Heart left ventricle (tissue), 16 donors: ENCODE measurements at places on chromosomes 4 and X.

DNA sequence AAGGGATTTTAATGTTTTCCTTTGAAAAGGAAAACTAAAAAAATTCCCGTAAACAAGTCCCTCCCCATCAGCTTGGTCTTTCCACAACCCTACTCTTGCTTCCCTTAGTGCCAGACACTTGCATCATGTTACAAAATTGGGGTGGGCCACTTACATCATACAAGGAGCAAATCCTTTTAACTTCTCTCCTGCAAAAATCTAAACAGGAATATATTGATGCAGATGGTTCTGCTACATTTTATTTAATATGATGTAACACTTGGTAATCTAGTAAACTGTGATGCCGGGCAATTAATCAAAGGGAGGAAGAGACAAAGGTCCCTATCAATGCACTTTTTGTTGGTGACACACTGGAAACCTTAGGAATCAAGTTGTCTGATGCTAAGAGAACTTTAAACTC, 125.3 kb downstream of the UBE2K start:
- DNase-seq = no peak

- DNase-seq = no peak
Observed at GRCh38 chr4:184775854-184776555, 42.1 kb upstream of the CENPU start.

GRCh38 chrX:117538178-117539089, 578.2 kb downstream of the KLHL13 start:
- DNase-seq = no peak

- DNase-seq = no peak
Observed at GRCh38 chrX:12441381-12442128, 303.3 kb downstream of the FRMPD4 start.

GRCh38 chr4:2166253-2166652, 75.7 kb downstream of the HAUS3 start:
- DNase-seq = no peak

GRCh38 chr4:182205306-182205705, 37.9 kb upstream of the TENM3 start:
- DNase-seq = no peak

DNA sequence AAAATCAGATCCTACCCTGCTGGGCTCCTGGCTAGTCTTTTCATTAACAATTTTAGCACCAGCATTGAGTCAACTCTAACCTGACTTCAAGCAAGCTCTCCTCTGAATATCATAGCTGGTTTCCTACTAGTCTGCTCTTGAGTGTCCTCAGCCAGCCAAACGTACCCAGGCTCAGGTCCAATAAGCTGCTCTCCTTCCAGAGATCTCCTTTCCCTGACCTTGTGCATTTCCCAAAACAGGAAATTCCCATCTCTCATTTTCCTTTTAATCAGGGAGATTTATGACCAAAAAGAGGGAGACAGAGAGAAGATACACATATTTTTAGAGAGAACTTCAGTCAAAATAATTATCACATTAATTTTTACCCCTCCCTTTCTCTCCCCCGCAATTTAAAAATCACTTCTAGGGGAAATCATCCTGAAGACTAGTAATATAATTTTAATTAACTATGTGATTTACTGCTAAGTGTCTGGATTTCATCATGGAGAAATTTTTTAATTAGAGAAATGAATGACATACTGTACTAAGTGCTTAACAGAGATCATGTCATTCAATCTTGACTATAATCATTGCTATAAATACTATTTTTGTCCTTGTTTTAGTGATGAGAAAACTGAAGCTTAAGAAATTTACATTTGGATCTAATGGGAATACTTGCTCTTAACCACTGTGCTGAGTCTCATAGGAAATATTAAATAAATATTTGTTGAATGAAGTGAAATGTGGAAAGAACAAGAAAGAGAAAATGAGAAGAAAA, 421.7 kb upstream of the INTU start:
- DNase-seq = peak; percentile 32

GRCh38 chr4:129614611-129615010, 518.7 kb downstream of the C4orf33 start:
- DNase-seq = no peak

- no peak for DNase-seq
Observed at GRCh38 chrX:5632061-5632614, 596.5 kb downstream of the NLGN4X start.

- no peak for DNase-seq
Observed at GRCh38 chr4:151408380-151408629, 671 bp upstream of the FHIP1A start.
